T follicular helper cell (primary cell): ENCODE measurements at places on chromosomes 16 and 17.

GRCh38 chr17:7262935-7263800 is 890 bp upstream of the CLDN7 start:
- no peak for DNase-seq

DNA sequence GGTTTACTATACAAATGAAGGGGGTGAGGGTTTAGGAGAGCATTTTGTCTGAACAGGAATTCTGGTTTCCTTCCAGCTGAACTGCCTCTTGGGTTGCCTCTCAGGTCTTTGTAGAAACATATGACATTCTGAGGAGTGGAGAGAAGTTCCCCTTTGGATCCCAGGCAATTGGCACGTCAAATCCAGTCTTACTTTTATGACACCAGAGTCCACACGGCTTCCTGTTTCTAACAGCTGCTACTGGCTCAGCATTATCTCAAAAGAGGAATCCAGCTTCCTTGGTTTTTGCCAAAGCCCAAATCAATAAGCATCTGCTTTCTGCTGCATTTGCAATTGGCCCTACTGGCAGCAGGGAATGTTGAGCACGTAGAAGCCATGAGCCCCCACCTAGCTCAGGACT is 97.6 kb upstream of the FAM20A start:
- no peak for DNase-seq

DNA sequence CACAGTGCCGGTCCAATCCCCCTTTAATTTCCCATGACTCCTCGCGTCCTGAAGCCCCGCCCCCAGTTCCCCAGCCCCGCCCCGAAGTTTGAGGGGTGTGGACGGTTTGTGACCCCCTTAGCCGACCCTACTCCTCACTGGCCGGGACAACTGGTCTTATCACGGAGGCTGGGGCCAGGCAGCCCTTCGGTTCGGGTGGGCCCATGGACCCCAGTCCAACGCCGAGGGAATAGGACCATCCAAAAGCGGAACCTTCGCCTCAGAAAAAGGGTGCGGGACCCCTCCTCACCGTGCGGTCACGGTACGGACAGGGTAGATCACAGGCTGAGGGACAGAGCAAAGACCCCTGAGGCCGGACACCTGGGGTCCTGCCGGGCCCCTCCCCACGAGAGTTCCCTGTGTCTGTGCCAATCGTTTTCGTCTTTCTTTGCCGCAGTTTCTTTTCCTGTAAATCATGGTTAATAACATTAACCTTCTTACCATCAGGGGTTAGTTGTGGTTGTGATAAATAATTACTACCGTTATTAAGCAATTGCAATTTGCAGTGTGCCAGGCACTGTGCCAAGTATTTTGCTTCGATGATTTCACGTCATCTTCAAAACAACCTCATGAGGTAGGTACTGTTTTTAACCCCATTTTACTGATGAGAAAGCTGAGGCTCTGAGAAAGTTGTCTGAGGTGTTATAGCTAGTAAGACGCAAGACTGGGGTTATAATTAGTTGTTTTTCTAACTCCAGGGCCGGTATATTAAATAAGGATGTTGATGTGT is 543 bp downstream of the TMUB2 start:
- DNase-seq: peak; percentile 34

GRCh38 chr17:76521262-76521661 is 16.2 kb downstream of the CYGB start:
- DNase-seq: no peak

DNA sequence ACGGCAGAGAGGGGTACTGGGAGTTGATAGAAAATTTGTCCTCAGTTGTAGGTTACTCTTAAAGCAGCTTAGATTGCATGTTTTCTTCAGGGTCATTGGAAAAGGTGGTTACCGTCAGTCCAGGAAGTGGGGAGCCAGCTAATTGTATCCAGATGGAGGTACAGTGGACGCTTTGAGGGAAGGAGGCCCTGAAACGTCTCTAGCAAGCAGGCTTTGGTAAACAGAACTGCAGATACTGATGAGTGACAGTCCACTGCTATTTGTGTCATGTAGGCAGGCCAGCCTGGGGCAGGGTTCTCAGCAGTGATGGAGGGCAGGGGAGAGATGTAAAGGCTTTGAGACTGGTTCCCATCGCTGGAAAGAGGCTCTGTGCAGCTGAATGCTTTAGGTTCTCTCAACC is 30.2 kb upstream of the ST6GALNAC1 start:
- DNase-seq: no peak

GRCh38 chr17:8173871-8174322 is 2.3 kb downstream of the TMEM107 start:
- DNase-seq: no peak

GRCh38 chr16:4908854-4909401 is 28.0 kb downstream of the PPL start:
- DNase-seq: no peak
